ENCODE measurements at places on chromosomes 5 and 9. TPM values are rescaled to one million over a fixed set of nuclear protein-coding genes. Genes with fewer than 3 reads are reported as not detected.

- DNase-seq, result no peak
Measured at GRCh38 chr9:86908261-86908660, 39.0 kb downstream of the GAS1 start.

DNA sequence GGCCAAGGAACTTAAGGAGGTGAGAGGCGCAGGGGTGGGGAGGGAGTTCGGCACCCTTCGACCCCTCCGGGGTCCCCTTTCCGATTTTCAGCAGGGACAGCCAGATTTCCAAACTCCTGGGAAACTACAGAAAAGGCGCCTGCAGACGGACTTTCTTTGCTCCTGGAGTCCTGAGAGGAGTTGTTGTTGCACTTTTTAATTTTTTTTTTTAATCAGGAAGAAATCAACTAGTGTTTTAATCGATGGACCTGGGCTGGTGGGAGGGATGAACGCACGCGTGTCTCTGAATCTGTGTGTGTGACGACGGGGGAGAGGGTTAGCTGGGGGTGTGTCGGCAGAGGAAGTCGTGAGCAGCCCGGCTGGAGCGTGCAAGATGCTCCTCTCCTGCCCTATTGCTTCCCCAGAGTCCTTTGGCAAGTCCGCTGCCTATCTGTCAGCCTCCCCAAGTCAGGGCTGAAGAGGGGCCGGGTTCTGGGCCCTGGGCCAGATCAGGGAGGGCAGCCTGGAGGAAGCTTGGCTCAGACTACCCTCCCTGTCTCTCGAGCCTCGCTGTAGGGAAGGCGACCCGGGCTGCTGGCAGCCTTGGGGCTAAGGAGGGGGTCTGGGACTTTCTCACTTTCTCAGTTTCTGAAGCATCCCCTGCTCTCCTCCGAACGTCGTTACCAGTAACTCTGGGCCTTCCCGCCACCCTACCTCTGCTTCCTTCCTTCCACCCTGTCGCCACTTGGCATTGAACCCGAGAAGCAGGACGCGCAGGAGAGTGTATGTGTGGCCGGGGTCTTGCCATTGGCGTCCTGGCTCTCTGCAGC is 731 bp downstream of the PRR16 start:
- DNase-seq, result peak; percentile 68

DNA sequence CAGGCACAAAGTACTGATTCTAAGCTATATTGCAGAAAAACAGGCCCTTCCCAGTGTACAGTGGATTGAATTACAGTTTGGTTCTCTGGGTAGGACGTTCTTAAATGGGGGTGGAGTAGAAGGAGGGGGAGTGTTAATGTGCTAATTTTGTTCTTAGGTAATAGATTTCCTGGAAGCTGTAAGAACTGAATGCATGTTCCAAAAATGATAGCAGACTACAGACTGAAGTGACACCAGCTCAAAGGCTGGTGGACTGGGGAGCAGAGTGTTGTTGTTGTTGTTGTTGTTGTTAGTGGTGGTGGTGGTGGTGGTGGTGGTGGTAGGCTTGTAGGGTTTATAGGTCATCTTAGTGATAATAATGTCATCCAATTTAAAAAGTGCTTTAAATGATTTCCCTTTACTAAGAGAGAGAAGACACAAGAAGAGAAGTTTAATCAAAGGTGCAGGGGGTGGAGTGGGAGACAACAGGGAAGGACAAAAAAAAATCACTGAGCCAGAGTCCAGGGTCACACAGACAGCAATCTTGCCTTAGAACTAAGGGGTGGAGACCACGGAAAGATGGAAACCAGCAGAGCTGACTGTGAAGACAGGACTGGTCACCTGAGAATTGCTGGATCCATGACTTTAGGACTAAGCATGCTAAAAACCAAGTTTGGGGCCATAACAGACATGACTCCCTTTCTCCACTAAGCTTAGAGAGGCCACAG is 27.0 kb downstream of the TTLL11 start:
- no peak for DNase-seq

DNA sequence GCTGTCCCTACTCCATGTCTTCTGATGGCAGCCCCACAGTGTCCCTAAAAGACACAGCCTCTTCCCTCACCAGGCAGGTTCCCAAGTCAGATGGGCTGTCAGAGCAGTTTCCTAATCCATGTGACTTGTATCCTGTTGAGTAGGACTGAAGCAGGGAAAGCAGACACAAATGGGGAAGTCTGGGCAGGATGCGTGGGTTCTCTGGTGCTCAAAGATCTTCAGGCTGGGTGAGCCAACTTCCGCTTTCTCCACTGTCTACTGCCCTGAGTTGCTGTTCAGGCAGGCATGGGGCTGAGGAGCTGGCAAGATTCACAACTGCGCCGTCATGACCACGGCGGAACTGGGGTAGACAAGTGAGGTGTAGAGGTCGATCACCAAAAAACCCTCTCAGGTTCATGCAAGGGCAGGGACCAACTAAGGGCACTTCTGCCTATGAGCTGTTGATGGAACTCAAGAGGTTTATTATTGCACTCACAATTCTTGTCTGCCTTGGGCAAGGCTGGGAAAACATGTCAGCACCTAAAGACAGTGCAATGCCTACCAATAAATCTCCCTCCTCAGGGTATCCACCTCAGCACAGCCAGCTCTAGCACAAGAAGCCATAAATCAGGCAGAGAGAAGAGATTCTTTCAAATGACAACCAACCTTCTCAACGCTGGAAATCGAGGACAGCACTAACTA is 83.4 kb downstream of the RAPGEF1 start:
- DNase-seq, result peak; percentile 91

- DNase-seq, result no peak
Measured at GRCh38 chr9:109179801-109180523, 12.9 kb upstream of the FRRS1L start.

GRCh38 chr5:39665328-39665727 is 240.5 kb upstream of the DAB2 start:
- peak; percentile 49 for DNase-seq

DNA sequence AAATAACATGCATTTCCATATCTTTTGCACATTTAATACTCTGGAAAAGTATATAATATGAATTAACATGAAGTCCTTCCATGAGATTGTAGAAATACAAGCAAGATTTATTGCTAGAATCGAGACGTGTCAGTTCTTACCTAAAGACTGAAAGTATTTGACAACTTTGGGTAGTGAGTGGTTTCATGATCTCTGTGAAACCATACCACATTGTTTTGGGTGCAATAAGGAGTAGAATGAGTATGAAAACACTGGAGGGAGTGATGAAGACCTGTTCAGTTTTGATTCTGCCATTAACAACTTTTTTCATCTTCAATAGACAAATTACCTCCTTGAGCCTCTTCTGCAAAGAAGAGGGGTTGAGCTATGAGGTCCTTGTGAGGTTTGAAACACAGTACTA is 133.7 kb downstream of the NUDT12 start:
- DNase-seq, result no peak

DNA sequence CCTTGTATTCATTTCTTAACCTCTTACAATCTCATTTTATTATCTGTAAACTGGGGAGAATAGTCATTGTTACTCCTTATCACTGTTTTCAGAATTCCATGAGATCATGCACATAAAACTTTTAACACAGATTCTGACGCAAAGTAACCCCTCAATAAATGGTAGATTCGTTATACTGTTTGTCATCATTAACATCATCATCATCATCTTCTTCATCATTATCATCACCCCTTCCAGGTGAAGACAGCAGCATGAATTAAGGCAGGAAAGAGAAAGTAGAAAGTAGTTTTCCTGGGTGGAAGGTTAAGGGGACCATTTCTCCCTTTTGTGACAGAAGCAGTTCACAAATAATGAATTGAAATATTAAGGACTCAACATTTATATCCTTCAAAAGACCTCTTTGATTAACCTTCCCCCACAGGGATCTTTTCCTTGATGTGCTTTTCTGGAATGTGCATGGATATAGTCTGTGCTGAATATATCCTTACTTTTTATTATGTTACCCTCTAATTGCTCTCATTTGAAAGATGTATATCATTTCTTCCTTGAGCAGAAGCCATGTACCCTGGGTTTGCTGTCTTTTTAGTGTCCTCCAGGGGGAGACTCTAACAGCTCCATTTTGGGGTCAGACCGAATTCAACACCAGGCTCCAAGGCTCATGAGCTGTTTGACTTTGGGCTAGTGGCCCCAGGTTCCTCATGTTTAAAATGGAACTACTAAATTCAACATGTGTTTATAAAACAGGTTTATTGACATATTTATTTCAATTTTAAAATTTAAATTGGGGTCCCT is 1029.9 kb upstream of the WWC1 start:
- no peak for DNase-seq

DNA sequence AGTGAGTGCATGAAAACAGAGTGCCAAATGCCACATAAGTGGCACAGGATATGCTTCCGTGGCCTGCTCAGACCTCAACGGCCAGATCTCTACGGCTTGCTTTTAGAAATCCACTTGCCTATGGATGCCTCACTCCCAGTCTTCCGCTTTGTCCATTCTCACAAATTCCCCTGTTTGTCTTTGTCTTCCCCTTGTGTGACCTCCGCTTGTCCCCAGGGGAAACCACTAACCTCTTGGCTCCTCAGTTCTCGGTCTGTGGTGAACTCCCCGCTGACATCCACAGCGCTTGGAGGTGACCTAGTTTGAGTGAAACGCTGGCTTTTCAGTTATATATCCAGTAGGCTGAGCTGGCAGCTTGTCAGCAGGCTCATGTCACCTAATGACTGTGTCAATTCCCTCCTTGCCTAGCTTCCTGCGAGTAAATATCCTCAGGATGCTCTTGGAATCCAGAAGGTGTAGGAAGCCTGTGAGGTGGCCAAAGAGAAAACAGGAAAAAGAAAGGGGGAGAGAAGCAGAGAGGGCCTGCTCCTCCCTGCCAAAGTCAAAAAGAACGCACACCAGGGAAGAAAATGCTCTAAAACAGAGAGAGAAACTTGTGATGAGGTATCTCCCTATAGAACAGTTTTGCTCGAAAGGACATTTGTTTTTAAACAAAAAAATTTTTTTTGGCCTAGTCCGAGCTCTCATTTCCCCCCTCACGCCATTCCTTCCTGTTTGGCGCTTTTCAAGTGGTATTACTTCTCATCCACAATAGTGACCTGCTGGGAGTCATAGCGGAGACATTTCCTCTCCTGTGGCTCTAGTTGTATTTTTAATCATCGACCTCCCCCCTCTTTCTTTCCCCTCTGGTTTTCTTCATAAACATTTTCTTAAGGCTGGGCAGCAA is 101.6 kb upstream of the SPRY4 start:
- DNase-seq, result peak; percentile 83

GRCh38 chr9:97788763-97789663 is 64.0 kb upstream of the FOXE1 start:
- no peak for DNase-seq

DNA sequence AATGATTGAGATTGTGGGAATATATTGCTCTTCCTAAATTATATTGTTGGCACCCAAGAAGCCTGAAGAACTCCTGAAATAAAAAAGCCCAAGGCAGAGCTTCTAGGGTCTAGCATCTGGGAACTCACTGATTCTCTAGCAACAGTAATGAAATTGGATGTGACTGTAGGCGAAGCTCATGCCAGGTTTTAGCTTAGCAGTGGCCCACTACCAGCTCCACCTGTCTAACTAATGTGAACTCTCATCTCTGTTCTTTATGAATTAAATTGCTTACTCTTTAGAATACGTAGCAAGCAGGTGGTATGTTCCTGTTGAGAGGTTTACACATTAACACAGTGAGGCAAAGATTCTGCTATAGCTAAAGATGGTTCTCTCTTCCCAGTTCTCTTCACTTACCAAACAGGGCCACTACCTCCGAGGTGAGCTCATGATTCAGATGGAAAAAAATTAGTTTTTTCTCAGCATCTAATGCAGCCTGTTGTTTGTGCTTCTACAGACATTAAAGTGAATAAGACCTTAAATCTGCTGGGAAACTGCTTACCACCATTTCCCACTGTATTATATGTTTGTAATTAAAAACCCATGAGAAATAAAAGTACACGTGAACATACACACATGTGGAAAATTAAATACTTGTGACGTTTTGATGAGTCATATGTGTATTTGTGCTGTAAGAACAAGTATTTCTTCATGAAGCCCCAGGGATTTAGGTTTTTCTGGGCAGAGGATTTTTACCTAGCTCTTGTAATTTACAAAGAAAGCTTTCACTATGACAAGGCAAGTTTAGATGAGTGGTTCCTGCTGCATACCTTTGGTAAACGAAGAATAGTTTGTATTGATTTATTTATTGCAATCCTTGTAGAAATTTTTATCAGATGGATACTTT is 360.1 kb downstream of the KDM4C start:
- DNase-seq, result no peak

DNA sequence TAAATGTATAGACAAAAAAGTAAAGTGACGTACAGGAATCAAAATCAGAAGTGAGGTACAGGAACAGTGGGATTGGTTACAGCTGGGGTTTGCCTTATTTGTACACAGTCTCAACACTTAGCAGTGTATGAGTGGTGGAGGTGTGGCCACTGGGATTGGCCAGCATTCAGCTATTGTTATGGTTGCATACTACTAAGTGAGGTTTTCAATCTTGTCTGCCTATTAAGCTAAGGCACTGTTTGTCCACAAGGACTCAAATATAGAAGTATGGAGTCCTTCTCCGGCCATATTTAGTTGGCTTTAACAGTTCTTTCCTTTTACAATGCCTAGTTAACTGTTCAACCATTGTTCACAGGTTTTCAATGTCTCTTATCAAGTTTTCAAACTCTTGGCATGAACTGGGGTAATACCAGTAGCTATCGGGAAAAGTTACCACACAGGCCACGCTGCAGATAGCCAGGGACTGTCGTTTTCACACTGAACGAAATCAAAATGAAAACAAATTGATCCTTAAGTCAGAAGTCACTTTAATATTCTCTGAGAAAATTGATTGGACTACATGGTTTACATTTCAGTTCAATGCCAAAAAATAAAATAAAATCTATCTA is 176.0 kb upstream of the FREM1 start:
- DNase-seq, result no peak

DNA sequence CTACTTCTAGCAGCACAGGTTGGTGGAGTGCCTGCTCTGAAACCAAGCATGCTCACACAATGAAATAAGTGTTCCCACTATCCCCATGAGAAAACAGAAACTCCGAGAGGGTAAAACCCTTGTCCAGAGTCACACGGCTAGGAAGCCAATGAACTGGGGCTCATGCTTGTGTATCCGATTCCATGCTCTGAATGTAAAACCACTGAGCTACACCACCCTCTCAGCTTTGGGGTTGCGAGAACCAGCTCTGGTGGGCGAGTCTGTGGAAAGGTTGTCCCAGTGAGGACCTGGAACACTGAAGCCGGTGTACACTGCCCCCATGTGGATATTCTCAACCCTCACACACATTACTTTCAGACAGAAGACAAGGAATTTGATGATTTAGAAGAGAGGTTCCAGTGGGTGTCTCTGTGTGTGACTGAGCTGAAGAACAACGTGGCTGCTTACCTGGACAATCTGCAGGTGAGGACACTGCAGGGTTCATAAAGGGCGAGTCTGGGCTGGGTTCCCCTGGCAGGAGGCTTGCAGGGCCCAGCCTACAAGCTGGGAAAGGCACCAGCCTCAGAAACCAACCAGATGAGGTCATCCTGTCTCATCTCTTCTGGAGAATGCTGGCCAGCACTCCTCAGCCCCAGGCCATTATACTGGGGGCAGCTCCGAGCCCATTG is 37.4 kb downstream of the ARHGEF37 start:
- DNase-seq, result no peak

RBM18 gene
- 38.5 TPM for total RNA-seq

NME5 gene
- 3.9 TPM for total RNA-seq

TAF1L gene
- total RNA-seq, result not detected

IL5 gene
- not detected for total RNA-seq

DRD1 gene
- not detected for total RNA-seq

Data from Right ventricle myocardium inferior (tissue), 1 donor.